ENCODE measurements at places on chromosomes 11 and 22. TPM values are rescaled to one million over a fixed set of nuclear protein-coding genes. Genes with fewer than 3 reads are reported as not detected.

The PANX3 gene
- not detected for total RNA-seq

The CNGA4 gene
- total RNA-seq, result not detected

The PANX1 gene
- total RNA-seq, result 23.3 TPM

- DNase-seq, result no peak
These were observed 41.4 kb downstream of the SCUBE2 start for GRCh38 chr11:9049959-9050358.

DNA sequence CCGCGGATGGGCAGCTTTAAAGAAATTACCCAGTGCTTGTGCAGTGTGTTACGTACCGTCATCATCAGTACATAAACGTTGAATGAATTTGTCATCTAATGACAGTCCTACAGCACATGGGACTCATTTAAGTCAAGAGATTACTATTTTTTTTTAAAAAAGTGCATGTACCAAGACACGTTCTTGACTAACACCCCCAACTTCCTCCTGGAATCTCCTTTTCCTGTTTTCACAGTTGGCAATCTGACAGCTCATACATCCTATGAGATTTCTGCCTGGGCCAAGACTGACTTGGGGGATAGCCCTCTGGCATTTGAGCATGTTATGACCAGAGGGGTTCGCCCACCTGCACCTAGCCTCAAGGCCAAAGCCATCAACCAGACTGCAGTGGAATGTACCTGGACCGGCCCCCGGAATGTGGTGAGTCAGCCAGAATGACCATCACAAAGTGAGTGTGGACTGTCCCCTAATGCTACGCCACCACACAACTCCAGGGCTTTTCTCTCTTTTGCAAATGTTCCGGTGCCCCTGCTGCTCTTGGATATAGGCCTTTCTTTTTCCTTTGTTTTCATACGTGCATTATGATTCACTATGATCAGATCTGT lies 162.0 kb upstream of the SORL1-AS1 start:
- DNase-seq, result no peak

GRCh38 chr11:57772562-57772961 lies 11.0 kb downstream of the CTNND1 start:
- DNase-seq, result no peak

DNA sequence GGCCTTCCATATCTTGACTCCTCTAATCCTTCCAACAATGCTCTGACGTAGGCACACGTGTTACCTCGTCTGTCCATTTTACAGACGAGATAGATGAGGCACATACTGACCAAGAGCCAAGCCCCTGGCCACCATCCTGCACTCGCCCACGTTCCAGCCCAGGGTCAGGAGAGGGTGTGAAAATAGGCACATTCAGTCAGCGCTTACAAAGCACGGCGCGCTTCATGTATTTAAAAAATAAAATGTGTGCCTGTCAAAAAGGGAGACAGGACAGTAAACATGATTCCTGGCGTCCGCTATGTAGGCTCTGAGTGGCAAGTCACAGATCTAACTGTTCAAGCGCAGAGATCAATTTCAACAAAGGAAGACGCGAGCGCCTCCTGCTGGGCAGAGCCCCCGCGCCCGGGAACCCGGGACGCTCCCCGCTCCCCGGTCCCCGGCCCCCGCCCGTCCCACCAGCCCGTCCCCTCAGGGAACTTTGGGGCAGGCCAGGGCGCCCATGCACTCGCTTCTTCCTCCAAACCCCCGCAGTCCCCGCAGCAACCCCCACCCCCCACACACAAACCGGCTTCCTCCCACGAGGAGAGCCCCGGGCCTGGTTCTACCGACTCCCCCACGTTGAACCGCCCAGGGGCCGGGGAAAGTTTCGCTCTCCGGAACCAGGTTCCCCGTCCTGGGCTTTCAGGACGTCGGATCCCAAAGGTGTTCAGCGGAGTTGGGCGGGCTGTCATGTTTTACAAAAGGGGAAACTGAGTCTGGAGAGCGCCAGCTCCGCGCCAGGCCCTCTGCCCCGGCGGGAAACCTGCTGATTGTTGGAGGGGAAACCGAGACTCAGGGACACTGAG lies 10.4 kb upstream of the C1QTNF6 start:
- peak; percentile 87 for DNase-seq

GRCh38 chr11:57345555-57346211 lies 7.5 kb downstream of the P2RX3 start:
- DNase-seq, result peak; percentile 74

DNA sequence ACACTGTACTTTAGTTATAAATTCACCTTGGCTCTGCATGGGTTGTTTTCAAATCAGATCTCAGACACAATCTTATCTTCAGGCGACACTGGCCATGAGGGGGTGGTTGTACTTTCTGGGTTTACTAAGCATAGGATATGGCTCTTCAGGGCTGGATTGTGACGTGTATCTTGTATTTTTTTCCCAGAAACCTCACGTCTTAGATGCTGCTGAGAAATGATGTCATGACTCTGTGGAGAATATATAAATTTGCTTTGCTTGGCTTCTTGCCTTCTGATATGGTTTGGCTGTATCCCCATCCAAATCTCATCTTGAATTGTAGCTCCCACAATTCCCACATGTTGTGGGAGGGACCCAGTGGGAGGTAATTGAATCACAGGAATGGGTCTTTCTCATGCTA lies 82.8 kb upstream of the VSTM5 start:
- no peak for DNase-seq
